ENCODE measurements at places on chromosomes 3 and 15.

DNA sequence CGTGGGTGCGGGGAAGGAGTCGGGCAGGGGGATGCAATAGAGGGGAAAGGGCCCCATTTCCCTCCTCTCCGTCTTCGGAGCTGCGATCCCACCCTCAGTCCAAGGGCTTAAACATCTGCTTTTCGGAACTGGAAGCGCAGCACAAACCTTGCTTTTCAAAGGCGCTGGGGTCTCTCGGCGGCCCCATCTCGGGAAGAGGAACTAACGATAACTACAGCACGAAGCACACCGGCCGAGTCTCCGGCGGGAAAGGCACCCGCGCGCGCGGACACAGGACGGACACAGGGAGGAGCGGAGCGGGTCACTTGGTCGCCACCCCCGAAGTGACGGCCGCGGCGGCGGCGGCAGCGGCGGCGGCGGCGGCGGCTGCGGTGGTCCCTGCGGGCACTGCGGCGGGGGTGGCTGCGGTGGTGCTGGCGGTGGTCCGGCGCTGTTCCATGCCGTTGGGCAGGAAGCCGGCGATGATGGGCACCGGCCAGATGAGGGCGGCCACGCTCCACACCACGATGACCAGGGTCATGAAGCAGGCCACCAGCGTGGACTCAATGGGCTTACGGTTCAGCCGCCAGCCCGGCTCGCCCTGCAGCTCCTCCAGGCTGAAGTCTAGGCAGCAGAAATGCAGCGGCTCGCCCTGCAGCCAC, 1.1 kb downstream of the TMEM158 start:
- DNase-seq, result no peak

GRCh38 chr3:107704477-107704876, 181.7 kb downstream of the BBX start:
- no peak for DNase-seq

DNA sequence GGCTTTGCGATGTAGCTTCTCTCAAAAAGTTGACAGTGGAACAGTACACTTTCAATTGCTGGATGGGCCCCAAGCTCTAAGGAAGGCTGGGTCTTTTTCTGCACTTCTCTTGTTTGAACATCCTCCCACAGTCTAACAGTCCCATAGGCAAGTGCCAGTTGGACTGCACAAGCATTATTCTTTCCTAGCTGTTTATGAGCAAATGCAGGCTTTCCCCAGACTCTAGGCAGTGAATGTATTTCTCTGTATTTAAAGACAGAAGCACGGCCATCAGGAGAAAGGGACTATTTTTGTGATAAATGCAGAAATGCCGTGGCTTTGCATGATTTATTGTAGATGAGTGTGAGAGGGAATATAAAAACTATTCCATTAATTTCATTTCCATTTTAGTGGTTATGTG, 539.3 kb upstream of the LMCD1 start:
- DNase-seq, result no peak

GRCh38 chr3:42730294-42730693, 27.7 kb upstream of the HHATL start:
- no peak for DNase-seq

DNA sequence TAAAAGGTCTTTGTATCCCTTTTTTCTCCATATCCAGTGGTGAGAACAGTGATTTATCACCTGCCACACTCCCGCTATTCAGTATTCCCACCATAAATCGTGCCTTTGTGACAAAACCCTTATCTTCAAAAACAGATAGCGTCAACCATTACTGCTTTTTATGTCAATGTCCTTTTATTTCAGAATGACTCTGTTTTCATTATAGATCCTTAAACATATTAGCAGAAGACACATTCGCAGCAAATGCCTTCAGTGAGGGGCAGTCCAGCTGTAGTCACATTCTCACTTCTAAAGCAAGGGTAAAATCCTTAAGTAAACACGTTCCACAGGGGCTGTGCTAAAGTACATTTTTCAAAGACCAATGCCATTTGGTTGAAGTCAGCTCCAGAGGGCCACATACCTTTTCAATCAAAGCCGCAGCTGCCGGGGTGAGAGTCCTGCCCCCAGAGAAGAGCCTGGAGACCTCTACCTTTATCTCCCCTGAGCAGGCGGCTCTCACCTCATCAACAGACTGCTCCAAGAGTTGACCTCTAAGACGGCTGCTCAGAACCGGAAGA, 53.4 kb downstream of the PDZRN3 start:
- no peak for DNase-seq

- no peak for DNase-seq
Observed at GRCh38 chr3:56694867-56695683, 12.0 kb upstream of the TASOR start.

GRCh38 chr3:189204167-189204866, 32.5 kb downstream of the TPRG1 start:
- DNase-seq, result no peak

GRCh38 chr15:57059026-57059660, 140.7 kb downstream of the TCF12 start:
- no peak for DNase-seq

GRCh38 chr3:8507496-8507895, 5.9 kb downstream of the LMCD1 start:
- no peak for DNase-seq

GRCh38 chr3:186519021-186519658, 25.0 kb downstream of the CRYGS start:
- no peak for DNase-seq

DNA sequence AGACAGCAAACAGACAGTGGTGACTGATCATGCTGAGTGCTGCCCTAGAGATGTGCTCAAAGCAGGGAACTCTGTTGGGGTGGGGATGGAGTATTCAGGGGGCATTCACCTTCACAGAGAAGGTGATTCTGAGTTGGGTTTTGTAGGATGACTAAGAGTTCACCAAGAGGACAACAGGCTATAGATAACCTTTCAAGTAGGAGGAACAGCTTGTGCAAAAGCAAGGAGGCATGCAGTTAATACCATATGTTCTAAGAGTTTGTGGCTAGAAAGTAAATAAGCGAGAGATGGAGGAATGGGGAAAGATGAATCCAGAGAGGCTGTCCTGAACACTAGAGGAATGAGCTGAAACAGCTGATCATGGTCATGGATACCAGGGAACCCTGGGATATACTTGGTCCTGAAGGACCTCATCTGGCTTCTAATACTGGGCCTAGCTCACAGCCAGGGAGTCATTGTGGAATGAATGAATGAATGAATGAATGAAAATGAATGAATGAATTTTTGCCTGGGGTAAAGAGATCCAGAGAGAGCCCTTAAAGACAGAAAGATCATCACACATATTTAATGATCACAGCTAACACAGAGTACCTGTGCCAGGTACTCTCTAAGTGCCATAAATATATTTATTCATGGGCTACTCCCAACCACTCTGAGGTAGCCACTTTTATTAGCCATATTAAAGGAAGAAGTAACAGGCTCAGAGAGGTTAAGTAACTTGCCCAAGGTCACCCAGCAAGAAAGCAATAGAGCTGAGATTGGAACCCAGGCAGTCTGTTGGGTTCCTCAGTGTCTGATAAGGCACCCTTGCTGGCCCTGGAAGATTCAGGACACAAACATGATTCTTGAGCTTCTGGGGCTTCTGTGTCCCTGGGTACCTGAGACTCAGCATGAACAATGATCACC, 22.0 kb downstream of the SMAD6 start:
- no peak for DNase-seq

DNA sequence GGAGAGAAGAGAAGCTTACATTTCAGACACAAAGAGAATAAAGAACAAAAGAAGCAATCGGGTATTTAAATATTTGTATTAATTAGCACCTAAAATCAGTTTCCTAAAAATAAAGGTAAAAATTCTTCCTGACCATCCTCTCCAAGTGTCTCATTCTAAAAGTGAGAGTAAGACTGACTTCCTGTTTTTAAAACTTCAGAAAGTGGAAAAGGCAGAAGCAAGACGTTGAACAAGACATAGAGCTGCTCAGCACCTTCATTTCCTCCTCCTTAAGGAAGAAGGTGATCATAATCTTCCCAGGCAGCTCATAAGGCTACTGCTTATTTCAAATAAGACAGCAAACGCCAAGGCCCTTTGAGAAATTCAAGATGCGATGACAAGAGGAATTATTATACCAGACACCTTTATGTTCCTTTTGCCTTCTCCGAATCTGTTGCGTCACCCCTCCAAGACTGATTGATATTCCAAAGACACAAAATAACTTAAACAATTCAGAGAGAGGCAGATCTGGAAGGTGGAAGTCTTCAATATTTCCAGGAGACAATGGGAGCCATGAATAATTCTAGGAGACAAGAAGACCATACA, 238.8 kb upstream of the TLE3 start:
- DNase-seq, result no peak

GRCh38 chr3:123258811-123259420, 57.2 kb downstream of the SEC22A start:
- no peak for DNase-seq

DNA sequence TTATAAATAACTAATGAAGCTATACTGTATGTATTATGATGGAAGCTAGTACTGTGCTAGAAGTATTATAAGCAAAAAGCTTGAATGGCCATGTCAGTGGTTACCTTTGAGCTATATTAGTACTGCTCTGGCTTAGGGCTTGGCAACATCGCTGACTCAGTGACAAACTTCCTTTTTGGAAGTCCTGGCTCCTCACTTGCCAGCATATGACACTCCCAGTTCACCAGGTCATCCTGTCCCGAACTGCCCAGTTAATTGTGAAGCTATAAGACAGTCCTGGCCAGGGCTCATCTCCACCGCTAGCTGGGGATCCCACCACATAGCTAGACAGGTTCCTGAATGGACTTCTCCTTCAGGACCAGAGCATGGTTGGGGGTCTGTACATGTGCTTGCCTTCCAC, 31.9 kb downstream of the RAB8B start:
- DNase-seq, result no peak

- no peak for DNase-seq
Observed at GRCh38 chr15:48802867-48803266, 8.0 kb downstream of the CEP152 start.

- no peak for DNase-seq
Observed at GRCh38 chr3:132530624-132531023, 66.4 kb upstream of the ACKR4 start.

DNA sequence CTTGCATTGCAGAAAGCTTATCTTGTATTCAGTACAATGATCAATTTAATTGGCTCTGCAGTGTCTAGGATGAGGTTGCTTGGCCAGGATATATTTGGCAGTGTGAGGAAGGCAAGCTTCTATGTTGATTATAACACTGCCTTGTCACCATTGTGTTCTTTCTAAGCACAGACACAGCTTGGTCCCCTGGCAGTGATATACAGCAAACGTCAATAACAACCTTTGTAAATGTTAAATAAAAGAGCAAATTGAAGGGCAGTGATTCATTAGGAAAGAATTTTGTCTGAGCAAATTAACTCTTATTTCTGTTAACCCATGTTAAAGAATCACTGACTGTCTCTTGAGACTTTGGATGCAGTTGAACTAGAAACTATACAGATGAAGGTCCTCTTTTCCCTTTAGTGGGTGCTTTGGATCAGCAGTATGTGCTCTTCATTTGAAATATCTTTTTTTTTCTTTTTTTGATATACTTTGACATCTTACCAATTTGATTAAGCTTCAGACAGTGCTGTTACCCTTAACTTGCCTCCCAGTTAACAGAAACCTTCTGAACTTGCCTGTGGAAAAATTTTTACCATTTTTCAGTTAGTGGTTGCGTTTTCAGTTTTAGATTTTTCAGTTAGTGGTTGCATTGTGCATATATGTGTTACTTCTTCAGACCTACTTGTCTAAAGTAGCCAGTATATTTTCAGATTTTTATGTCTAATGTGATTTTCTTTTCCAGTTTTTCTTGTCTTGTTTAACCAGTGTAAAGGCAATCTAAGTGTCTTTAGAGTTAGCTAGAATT, 199.8 kb downstream of the TCF12 start:
- DNase-seq, result no peak

GRCh38 chr15:91803260-91803659, 50.2 kb upstream of the SLCO3A1 start:
- no peak for DNase-seq

DNA sequence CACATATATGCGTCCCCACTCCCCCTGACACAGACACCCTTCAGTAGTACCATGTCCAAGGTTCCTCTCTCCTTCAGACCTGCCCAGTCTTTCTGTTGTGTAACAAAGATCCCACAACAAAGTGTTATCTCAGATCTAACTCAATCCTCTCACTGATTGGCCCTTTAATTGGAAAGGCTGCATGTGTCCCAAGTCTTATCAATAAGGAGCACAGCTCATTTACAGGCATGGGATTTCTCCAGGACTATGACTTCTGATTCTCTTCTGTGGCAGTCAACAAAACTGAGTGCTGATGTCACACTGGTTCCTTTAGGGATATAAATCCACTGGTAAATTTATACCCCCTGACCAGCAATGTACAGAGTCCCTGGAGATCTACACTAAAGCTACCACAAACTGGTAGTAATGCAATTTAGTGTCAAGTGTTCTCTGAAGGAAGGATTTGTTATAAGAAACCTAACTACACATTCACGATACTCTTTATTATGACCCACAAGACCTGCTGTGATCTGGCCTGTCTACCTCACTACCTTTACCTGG, 28.1 kb downstream of the CLK3 start:
- no peak for DNase-seq

DNA sequence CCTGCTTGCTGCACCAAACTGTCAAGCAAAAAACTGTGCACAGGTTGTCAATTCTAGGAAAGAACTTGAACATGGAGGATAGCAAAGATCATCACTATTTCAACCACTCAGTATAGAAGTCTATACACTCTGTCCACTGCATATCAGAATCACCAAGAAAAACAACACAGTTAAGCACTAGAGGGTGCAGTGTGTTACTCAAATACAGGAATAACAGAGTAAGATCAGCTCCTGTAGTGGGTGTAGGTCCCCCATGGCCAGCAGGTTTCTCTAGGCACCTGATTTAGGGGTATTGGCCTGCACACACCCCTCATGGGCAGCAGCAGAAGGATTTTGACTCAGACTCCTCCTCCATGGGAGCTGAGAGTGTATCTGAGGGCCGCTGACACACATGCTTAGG, 464.1 kb downstream of the EPHA6 start:
- no peak for DNase-seq

DNA sequence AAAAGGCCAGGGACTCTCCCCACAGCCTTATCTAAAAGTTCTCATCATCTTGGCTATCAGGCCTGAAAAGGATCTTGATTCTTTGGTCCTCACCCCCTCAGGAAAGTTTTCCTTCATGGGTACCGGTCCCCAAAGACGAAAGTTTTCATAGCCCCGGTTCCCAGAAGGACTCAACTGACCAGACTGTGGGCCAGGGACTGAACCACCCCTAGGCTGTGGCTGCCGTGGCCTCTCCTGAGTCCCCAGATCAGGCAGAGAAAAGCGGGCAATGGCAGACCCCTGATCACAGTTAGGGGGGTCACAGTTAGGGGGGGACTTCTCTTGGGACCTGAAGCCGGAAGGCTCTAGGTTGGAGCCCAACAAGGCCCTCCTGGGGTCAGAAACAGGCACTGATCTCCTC, 54.8 kb downstream of the LHFPL4 start:
- DNase-seq, result no peak

Measured in thoracic aorta (tissue), 2 donors.